ENCODE measurements at places on chromosomes 7 and 10.

DNA sequence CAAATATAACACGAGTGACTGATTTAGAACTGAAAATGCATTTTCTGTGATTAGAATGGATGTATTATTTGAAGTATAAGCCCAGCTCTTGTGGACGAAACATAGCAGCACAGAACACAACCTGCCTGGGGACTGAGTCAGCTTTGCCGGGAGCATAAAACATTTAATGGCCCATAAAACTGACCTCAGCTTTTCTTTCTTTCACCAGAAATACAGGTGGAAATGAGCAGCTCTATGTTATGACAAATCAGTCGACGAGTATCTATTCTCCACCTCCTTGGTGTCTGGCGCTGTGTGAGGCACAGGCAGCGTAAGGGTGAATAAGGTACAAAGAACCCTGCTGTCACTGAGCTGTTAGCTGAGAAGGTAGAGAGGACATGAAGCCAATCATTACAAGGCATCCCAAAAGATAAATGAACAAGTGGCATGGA is 471.6 kb upstream of the AKR1E2 start:
- DNase-seq: peak; percentile 22

GRCh38 chr10:47311193-47311931 is 10.9 kb upstream of the GDF2 start:
- DNase-seq: peak; percentile 54

GRCh38 chr7:125605241-125605640 is 675.6 kb upstream of the POT1 start:
- peak; percentile 14 for DNase-seq

- DNase-seq: peak; percentile 54
These were observed 151.4 kb downstream of the RPS24 start for GRCh38 chr10:78184851-78185692.

DNA sequence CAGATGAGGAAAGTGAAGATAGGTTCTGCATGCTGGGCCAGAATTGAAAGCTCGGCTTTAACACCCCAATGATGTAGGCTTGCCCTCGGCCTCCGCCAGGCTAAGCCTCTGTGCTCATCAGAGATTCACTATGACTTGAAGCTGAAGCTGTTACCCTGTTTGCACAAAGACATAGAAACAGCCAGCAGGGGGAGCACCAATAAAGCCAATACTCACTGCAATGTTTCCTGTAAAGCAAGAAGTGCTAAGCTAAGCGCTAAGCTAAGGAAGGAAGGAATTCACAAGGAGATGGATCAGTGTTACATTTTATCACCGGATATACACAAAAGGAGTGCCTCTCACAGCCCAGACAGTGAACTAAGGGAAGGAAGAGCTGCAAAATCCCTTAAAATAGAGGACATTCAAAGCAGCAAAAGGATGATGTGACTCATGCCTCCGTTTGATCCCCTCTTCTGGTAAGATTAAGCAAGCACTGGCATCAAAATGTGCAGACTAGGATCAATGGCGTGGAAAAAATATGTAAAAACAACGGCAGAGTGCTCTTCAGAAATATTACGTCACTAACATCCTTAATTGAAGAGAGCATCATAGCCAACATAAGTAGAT is 153.8 kb downstream of the COBL start:
- DNase-seq: peak; percentile 86

Data from fibroblast of the aortic adventitia (primary cell).